Vagina (tissue), 2 donors: ENCODE measurements at places on chromosomes 4 and X. TPM values are rescaled to one million over a fixed set of nuclear protein-coding genes. Genes with fewer than 3 reads are reported as not detected.

The MAGEA1 gene
- not detected for total RNA-seq

The RAI2 gene
- 47.4 TPM for total RNA-seq

DNA sequence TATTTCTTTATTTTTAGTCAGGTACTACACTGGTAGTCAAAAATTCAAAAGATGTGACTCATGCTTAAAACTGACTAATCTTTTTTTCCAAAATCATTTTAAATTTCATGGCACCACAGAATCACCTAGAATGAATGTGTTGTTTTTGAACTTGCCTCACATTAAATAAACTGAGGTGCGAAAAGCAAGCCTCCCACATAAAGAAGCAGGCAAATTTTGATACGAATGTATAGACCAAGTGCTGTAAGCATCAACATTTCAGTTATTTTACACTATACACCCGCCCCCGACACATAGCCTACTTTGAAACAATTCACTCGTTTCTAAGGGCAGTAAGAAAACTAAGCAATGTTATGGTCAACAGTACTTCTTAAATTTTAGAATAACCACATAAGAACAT is 94.3 kb downstream of the MRPL1 start:
- DNase-seq = no peak

- DNase-seq = no peak
These were observed at the start of gene BTK for GRCh38 chrX:101385795-101386541. TSS of gene BTK (minus strand) at chrX:101386191. CDS start at chrX:101375284, 10,907 bp downstream.

- DNase-seq = no peak
These were observed 23.7 kb downstream of the SLC10A6 start for GRCh38 chr4:86825511-86825910.

DNA sequence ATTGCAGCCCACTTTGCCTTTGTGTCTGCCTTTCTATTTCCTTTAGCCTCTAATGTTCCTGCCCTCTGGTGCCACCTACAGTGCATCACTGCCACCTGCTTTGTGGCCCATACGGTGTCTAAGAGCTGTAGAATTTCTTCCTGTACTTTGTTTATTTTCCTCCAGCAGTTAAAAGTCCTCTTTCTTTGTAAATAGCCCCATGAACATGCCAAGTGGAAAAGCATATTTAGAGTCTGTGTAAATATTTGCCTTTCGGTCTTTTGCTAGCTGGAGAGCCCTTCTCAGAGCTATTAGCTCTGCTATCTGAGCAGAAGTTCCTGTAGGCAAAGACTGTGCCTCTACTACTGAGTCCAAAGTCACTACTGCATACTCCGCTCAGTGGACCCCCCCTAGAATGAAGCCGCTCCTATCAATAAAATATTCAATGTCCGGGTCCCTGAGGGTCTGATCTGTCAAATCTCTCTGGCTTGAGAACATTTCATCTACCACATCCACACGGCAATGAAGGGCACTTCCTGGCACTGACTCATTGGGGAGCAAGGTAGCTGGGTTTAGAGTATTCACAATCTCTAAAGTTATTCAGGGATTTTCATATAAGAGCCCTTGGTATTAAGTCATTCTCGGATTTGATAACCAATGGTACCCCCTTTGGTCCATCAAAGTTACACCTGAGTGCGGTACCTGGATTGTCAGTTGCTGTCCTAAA is 36.3 kb downstream of the SULT1E1 start:
- DNase-seq = no peak

- no peak for DNase-seq
These were observed 79.3 kb upstream of the DYNLT3 start for GRCh38 chrX:37926700-37927099.

DNA sequence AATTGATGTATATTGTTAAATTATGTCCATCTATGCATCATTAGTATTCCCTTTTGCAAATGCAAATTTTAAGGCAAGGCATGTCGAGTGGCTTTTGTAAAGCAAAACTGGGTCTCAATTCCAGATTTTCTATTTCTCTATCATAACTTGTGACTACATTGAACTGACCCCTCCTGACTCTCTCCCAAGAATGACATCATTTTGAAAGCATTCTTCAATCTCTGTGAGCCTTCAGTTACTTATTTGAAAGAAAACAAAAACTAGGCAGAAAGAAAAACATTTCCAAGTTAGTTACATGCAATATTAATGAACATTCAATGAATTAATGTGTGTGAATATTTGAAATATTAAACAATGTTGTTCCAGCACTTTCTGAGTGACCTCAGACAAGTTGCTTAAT is 314.3 kb upstream of the CLNK start:
- DNase-seq = no peak

DNA sequence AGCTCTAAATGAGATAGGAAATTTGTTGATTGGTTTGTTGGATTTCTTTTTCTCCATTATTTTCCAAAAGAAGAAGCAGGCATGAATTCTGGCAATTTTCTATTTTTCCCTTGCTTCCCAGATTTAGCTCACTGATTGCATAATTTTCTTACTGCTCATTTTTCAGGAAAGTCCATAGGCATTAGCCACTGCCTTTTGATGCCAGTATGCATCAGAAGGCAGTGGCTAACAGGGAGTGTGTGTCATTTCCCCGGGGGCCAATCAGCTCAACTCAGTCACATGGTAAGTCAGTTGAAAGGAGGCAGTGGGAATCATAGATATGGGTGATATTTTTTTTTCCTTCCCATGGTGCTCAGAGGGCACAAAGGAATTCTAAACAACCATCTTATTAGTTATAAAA is 156.7 kb downstream of the TRIML1 start:
- DNase-seq = no peak

GRCh38 chrX:135520022-135520552 is 373 bp upstream of the INTS6L start:
- no peak for DNase-seq

DNA sequence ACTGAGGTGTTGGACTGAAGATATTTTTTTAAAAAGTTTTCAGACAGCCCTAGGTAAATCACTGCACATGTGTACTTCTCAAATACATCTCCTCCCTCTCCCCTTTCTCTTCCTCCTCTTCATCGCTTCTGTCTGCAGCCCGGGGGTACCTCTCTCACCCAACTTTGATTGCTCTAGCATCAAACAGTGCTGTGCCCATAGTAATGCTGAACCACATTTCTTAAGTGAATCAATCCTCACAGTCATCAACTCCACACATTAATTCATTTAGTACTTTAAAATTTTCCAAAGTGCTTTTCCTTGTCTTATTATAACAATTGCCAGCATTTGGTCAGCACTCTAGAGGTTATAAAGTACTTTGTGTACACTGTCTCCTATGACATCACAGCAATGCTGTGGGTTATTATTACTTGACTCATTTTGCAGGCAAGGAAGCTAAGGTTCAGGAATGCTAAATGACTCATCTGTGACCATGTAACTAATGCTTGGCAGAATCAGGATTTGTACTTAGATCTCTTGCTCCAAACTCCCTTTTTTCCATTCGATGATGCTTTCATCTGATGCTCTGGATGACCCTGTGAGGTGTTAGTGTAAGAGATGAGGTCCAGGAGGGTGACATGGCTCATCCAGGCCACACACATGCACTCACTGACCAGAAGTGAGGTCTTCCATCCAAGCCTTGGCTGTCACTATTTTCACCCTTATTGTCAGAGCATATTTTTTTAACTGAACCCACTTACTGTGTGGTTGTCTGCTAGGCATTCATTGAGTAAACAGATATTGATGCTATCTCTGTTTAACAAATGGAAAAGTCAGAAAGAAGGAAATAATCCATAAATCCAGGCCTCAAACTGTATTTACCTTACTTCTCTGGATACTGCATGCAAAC is 58.8 kb downstream of the RHOH start:
- no peak for DNase-seq

The GLRA3 gene
- not detected for total RNA-seq

The NXF2 gene
- not detected for total RNA-seq

The AMBN gene
- not detected for total RNA-seq

The DCAF16 gene
- total RNA-seq = 26.5 TPM

DNA sequence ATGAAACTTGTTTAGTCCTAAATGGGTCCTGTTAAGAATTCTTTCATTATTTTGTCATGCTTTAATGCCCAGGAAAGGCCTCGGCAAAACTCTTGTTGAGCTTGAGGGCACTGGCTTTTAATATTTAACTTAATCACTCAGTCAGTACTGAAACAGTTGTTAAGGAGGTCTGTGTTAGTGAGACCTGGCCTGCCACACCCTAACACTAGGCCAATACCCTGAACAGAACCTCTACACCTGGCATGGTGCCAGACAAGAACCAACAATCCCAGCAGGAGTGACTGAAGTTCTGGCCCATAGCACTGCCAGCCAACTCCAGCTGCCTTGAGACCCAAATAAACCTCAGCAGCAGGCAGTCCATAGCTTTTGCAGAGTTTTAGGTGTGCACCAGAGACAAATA is 85.7 kb upstream of the ITM2A start:
- DNase-seq = no peak

- no peak for DNase-seq
These were observed 67.8 kb downstream of the SPCS3 start for GRCh38 chr4:176387571-176387970.

The CAPN6 gene
- 3.4 TPM for total RNA-seq
